ENCODE measurements at places on chromosomes 3 and 15.

- DNase-seq: no peak
Measured at GRCh38 chr3:58691997-58692396, 25.4 kb upstream of the FAM3D start.

- DNase-seq: no peak
Measured at GRCh38 chr3:22606938-22607337, 596.2 kb upstream of the UBE2E2 start.

GRCh38 chr15:65901336-65901735, 32.0 kb downstream of the RAB11A start:
- DNase-seq: no peak

GRCh38 chr3:13263770-13264467, 156.2 kb downstream of the NUP210 start:
- no peak for DNase-seq

- no peak for DNase-seq
Measured at GRCh38 chr3:72821161-72821781, 27.0 kb downstream of the SHQ1 start.

DNA sequence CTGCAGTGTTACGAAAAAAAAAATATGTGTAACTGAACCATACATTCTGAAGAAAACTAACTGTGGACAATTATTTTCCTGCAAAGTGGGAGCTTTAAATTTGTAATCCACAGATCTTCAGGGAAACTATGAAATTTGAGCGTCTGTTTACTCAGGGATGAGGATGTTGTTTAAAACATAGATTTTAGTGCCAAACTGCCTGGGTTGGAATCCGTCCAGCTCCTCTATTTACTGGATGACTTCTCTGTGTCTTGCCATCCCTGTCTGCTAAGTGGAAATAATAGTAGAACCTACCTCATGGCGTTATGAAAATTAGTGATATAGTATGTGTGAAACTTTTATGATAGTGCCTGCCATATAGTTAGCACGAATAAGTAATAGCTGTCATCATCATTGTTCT, 666.5 kb downstream of the SQOR start:
- DNase-seq: no peak

- no peak for DNase-seq
Measured at GRCh38 chr3:156321945-156322344, 201.6 kb downstream of the KCNAB1 start.

GRCh38 chr3:115475178-115476041, 147.9 kb upstream of the GAP43 start:
- no peak for DNase-seq

DNA sequence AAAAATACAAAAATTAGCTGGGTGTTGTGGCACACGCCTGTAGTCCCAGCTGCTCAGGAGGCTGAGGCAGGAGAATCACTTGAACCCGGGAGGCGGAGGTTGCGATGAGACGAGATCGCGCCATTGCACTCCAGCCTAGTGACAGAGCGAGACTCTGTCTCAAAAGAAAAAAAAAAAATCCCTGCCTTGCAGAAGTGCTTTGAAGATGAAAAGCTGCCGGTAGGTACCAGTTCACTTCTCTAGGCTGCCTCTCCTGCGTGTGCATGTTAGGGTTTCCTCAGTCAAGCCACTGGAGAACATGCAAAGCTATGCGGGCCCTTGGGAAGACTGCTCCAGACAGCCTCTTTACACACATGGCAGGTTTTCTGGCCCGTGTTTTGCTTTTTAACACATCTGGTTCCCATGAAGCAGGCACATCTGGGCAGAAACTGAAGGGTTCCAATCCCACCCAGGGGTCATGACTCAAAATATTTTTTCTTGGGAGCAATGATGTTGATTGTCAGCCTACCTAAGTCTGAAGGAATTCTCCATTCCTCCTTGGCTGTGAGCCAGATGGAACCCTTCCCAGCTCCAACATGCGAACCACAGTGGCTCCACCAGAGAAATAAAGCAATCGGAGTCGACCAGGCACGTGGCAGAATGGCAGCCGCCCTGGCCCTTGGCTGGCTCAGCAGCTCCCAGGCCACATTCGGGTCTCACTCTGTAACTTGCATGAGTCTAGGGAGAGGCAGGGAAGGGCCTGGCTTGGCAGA, 29.6 kb downstream of the MGLL start:
- DNase-seq: no peak

- DNase-seq: no peak
Measured at GRCh38 chr15:83284559-83285283, at the start of gene BNC1. Gene BNC1 (minus strand): TSS chr15:83284664. CDS start chr15:83284628, 36 bp downstream.

- DNase-seq: no peak
Measured at GRCh38 chr3:179970746-179971145, 66.0 kb downstream of the PEX5L start.

- no peak for DNase-seq
Measured at GRCh38 chr15:85534031-85534430, 153.6 kb downstream of the AKAP13 start.

DNA sequence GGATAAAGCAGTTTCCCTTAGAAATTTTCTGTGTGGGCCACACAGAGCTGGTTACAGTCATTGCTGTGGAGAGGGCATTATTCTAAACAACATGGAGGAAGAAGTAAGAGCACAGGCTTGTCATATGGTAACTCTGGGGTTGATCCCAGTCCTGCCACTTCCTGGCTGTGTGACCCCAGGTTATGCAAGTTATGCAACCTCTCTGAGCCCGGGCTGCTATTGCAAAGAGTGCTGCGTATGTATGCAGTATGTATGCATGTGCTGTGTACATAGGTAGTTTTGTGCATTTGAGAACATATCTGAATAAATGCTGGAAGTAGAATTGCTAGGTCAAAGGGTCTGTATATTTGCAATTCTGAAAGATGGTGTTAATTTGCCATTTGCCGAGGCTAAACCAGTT, 9.2 kb downstream of the SPSB4 start:
- no peak for DNase-seq

DNA sequence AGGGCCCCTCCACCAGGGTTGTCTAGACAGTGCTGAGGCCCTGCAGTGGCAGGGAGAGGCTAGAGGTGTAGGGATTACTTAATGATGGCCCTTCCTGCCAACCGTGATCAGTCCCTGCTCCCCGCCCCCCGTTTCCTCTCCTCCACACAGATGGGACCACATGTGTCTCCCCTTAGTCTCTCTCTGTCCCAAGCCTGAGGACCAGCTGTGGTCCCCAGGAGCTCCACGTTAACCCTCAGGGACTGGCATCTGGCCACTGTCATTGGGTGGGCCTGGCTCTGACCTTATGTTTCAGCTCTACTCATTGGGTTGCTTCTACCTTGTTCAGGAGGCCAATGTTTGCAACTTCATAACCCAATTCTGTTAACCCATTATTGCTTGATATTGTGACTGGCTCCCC, 6.0 kb upstream of the ALPK3 start:
- no peak for DNase-seq

DNA sequence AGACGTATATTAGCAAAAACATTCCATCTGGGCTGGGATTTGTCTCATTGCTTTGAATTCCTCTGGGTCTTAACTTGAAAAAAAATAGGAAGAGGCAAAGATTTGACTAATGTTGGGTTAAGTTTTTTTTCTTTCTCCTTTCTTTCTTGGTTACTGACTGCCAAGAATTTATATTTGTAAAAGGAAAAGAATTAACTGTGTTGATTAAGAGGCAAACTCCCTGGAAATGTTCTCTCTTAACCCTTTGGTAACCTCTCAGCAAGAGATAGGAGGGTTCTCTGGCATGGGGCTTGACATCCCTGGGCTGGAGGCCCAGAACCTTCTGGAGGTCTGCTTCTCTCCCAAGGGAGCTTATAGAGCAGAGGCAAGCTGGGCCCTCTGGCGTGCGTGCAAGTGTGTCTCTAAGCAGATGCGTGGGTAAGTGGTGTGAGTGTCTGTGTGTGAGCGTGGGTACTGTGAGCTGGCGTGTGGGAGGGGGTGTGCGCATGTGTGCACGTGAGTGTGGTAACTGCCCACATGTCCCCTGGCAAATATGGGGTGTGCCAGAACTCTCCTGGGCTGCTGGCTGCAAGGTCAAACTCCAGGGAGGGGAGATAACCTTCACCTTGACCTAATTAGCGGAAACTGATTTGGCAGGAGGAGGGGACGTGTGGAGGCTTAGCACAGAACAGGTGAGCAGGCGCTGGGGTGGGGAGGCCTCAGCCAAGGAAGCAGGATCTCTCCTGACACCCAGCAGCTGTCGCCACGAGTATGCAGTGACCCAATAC, 49.4 kb upstream of the MAGEF1 start:
- no peak for DNase-seq

DNA sequence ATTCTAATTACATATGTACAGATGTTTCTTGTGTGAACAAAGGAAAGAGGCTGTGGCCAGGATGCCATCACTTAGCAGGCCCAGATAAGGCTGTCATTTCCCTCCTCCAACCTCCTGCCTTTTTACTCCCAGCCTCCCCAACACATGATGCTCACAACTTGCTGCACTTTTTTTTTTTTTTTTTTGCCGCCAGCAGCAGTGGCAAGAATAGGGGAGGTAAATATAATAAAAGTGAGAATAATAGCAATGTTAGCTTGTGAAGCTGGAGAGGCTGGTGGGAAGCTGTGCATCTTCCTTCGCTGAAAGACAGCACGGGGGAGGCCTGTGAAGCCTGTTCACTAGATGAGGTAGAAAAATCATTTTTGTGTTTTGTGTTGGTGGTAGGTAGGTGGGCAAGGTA, 42.5 kb upstream of the MYO5C start:
- DNase-seq: no peak

- DNase-seq: no peak
Measured at GRCh38 chr3:185330644-185331043, 32.3 kb upstream of the MAP3K13 start.

GRCh38 chr3:47156396-47156795, 7.5 kb downstream of the SETD2 start:
- no peak for DNase-seq

DNA sequence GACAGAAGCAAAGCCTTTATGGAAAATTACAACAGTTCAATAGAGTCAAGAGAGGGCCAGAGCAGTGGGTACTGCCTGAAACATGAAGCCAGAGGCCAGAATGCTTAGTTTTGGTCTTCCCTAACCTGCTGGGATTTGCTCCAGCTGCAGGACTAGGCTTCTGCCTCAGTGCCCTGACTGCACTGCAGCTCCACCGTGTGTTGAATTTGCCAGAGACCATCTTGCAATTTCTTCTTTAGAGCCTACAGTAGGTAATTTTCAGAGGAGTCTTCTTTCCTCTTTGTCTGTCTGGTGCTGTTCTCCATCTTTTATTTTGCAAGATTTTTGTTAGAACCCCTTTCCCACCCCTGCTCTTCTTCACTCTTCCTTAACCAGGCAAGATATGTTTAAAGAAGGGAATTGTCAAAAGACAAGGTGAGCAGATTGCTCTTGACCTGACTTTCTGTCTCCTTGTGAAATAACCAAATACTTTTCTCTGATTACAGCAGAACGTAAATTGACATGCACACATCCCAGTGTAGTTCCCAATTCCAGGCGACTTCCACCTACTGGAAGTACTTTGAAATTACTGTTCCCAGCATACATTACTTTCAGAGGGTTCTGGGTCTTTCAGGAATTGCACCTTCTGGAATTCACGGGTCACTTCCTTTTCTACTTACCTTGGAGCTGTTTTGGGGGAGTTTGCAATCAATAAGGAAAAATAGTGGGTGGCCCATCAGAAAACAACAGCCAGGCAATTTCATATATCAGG, 161.2 kb downstream of the MINAR1 start:
- no peak for DNase-seq
